ENCODE measurements at places on chromosomes 6 and 20. TPM values are rescaled to one million over a fixed set of nuclear protein-coding genes. Genes with fewer than 3 reads are reported as not detected.
A peak's percentile ranks its signal among the peaks of the same experiment; 100 is the strongest.

DNA sequence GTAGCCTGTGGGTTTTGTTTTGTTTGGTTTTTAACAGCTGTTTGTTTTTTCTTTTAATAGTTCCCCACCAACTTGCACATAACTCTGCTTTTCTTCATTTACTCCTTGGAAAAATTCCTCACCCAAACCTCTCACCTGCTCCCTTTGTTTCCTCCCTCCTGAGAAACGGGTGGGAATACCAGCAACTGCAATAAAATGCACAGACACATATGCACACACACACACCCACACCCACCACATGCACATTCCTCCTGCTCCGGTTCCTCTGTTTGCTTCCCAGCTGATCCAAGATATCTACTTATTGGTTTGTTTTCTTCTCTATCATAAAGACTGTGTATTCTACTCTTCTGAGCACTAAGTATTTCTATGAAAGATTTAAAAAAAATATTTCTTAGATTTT, 161.1 kb upstream of the EPHA7 start:
- no peak for DNase-seq

- DNase-seq = no peak
These were observed 47.9 kb downstream of the CEP57L1 start for GRCh38 chr6:109143191-109143590.

DNA sequence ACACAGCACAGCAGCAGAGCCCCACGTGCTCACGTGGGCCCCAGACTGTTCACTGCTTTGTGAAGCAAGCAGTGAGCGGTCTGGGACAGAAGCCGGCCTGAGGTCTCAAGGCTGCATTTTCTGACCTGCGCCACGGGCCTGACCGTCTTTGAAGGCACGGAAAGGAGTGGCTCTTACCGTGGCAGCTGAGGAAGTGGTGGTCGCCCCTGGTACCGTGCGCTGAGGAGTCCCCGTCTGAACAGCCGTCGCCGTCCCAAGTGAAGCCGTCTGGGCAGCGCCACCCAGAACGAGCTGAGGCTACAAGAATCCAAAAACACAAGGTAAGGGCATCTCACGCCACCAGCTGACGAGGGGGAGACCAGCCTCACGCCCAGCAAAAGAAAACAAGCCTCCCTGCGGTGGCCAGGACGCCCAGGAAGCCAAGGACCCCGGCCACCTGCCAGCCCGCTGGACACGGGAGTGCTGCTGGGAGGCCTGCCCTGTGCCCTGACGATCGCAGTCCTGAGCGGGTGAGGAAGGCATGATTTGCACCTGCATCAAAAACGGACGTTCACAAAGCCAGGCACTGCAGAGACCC, 55.7 kb downstream of the TAF4 start:
- no peak for DNase-seq

DNA sequence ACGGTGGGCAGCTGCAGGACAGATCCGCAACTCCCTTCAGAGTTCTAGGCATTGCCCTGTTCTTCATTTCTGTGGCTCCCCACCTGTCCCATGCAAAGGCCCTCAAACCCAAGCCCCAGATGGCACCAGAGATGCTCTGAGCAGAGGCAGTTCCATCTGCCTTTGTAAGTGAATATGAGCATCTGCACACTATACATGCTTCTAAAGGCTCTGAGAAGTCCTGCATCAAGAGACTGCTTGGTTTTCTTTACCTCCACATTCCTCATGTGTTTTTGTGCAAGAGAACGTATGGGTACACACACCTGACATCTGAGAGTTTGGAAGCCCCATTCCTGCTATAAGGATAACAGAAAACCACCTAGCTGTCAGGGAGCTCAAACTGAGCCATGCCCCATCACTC, 14.4 kb upstream of the CST7 start:
- DNase-seq = no peak

GRCh38 chr6:97470322-97470721, 187.3 kb upstream of the MMS22L start:
- DNase-seq = no peak

GRCh38 chr6:41593406-41593805, 44.9 kb upstream of the MDFI start:
- no peak for DNase-seq

GRCh38 chr6:52162940-52163908, 23.0 kb upstream of the IL17A start:
- DNase-seq = no peak

DNA sequence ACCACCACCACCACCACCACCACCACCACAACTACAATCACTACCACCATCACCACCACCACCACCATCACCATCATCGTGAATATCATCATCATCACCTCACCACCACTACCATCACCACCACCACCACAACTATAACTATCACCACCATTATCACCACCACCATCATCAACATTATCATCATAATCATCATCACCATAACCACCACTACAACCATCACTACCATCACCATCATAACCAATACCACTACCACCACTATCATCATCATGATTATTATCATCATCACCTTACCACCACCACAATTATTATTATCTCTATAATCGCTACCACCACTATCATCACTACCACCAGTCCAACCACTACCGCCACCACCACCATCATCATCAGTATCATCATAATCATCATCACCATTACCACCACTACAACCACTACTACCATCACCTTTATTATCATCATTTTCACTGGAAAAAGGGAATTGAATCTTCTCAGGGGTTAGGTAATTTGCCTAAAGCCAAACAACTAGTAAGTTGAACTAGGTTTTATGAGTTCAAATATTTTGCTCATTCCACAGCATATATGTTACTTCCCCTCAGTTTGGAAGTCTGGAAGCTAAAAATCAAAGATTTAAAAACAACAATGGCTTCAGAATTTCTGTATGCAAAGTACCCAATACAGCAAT, 8.3 kb downstream of the RIPOR2 start:
- DNase-seq = no peak

GRCh38 chr6:92977018-92977417, 442.3 kb downstream of the EPHA7 start:
- DNase-seq = no peak

DNA sequence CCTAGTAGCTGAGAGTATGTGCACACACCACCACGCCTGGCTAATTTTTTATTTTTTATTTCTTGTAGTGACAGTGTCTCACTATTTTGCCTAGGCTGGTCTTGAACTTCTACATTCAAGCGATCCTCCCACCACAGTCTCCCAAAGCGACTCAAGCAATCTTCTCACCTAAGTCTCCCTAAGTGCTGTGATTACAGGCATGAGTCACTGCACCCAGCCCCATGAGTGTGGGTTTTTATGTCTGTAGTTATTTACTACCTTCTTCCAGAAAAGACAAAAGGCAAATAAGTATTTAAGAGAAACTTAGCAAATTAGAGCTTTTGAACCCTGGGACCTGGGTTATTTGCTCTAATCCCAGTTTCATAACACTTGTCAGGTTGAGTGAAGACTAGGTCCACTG, 92.3 kb upstream of the HCRTR2 start:
- DNase-seq = no peak

DNA sequence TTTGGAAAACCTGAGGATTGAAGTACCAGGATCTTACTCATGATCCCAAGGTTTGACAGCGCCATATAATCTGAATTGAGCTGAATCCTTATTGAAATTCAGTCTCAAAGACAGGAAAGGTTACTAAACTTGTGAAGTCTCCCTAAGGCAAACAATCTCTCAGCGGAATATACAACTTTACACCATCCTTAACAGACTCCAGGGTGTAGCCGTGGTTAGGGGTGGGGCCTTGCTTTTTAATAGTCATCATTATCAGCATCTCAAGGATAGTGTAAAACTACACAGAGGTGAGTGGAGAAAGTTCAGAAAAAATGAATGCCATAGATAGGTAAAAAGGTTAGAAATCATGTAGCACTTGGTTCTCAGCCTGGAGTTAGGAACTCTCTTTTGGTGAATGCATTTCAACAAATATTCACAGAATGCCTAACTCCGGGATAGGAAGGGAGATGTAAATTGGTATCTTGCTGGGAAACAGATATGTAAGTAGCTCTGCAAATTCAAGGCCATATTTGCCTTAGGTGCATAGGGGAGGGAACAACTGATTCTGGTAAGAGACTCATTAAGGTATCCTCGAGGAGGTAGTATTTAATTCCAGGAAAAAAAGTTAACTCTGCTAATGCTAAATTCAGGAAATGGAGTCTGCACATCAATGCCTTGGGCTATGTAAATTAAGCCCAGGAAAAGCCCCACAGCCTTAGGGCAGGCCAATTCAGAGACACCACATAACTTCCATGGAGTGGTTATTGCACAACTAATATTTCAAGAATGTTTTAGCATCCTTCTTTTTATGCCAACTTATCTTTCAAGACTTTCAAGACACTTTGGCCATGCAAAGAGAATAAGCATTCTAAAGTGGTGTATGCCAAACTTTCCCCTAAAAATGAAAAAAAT, 61.6 kb downstream of the SNAP25 start:
- DNase-seq = no peak

DNA sequence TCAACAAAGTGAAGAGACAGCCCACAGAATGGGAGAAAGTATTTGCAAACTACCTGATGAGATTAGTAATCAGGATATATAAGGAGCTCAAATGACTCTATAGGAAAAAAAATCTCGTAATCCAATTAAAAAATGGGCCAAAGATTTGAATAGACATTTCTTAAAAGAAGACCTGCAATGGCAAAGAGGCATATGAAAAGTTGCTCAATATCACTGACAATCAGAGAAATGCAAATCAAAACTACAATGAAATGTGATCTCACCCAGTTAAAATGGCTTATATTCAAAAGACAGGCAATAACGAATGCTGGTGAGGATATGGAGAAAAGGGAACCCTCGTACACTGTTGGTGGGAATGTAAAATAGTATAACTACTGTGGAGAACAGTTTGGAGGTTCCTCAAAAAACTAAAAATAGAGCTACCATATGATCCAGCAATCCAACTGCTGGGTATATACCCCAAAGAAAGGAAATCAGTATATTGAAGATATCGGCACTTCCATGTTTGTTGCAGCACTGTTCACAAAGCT, 65.0 kb downstream of the TOX2 start:
- no peak for DNase-seq

DNA sequence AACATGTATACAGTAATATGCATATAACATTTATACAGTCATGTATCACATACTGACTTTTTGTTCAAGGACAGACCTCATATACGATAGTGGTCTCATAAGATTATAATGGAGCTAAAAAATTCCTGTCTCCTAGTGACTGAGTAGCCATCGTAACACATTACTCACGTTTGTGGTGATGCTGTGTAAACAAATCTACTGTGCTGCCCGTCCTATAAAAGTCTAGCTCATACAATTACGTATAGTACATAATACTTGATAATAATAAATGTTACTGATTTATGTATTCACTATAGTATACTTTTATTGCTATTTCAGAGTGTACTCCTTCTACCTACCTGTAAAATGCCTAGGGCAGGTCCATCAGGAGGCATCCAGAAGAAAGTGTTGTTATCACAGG, 17.4 kb downstream of the SERAC1 start:
- no peak for DNase-seq

DNA sequence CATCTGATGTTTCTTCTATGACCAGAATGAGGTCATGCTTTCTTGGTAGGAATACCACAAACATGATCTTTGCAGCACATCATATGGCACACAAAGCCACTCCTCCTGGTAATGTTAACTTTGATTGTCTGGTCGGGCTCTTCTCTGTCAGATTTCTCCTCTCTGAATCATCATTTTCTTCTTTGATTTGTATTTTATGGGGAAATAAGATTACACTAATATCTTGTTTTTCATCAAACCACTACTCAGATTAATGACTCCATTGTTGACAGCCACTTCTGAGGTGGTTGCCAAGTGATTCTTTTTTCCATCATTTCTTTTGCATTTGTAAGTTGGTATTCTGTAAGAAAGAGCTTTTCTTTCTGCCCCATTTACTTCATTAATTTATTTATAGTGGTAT, 29.5 kb downstream of the TRMT11 start:
- DNase-seq = no peak

DNA sequence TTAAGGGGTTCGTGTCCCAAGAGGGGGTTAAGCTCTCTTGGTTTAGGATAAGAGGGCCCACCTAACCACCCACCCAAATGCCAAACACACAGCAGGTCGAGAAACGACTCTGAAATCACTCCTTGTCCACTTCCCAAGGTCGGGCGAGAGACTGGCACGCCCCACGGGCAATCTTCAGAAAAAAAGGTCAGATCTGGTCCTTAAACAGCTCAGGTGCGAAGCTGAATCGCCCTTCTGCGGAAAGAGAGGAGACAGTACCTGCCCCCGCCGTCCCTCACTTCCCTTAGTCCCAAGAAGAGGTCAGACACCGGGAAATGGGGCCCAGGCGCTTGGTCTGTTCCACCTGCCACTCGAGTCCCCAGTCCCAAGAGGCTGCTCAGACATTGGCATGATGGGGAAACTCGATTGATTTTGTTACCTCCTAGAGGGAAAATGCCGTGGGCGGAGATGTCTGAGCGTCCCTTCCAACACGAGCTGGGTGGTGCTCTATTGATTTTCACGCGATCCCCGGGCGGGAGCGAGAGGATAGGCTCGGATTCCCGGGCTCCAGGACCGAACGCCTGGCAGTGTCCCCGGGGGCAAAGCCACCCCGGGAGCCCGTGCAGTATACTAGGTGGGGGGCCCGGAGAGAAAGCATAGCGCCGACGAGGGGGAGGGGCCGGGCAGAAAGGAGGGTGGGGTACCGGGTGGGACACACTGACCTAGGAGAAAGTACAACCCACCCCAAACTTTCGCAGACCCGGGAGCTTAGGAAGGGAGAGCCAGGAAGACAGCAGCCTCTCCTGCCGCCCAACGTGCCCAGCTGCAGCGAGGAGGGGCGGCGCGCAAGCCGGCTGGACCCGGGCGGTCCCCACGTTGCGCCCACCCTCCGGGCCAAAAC, 1.1 kb upstream of the SAMD5 start:
- no peak for DNase-seq

GRCh38 chr6:129866256-129866655, 5.1 kb upstream of the TMEM244 start:
- no peak for DNase-seq

- DNase-seq = no peak
These were observed 273.6 kb downstream of the PACRG start for GRCh38 chr6:163001330-163001729.

DNA sequence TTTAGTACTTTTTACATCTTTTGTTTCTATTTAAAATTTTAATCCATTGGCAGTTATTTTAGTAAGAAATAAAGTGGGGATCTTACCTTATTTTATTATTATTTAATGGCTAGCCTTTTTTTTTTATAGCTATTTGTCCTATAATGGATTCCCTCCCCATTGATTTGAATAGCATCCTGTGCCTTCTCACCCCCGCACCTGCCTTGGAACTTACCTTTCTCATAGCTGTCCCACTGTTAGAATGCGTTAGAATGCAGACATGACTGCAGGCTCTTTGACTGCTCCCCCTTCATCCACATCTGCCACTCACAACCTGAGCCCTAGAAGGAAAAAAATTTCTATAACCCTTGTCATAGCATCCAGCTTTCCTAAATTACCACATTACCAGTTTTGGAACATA, 9.1 kb downstream of the PKIB start:
- no peak for DNase-seq

GRCh38 chr20:23622839-23623343, 14.9 kb downstream of the CST3 start:
- peak; percentile 87 for DNase-seq

Gene HCRTR2
- total RNA-seq = not detected

Gene GRIK2
- 2.3 TPM for total RNA-seq

Gene CST4
- total RNA-seq = not detected

Gene CD24
- total RNA-seq = 0.94 TPM

Gene MANEA
- total RNA-seq = 10.8 TPM

Gene GPLD1
- 7.3 TPM for total RNA-seq

Gene HDGFL1
- not detected for total RNA-seq

Gene VGLL2
- total RNA-seq = not detected

Gene NKAPL
- total RNA-seq = 3.2 TPM

Gene LY6G6F
- total RNA-seq = not detected

Gene IL17F
- total RNA-seq = not detected

Gene SNAP25
- total RNA-seq = 10.9 TPM

Gene FILIP1
- total RNA-seq = 53.3 TPM

Gene GHRH
- total RNA-seq = not detected
